ENCODE measurements at places on chromosomes 2 and 18.

DNA sequence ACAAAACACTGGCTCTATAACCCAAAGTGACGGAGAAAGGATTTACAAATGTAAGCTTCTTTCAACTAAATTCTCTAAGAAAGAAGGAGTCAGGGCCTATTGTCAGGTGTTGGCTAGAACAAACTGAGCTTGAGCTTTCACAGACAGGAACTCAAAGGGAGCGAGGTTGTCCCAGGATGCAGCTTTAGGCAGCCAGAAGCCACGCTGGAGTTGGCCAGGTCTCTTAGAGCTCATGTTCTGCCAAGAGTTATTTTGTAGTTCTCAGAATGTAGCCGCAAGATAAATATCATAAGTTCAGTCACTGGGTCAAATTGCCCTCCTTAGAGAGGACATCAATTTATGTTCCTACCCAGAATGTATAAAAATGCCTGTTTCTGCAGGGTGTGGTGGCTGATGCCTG lies 54.1 kb upstream of the GREB1L start:
- DNase-seq, result no peak

GRCh38 chr2:100683231-100683630 lies 120.4 kb downstream of the PDCL3 start:
- no peak for DNase-seq

GRCh38 chr2:16080516-16080915 lies 140.2 kb downstream of the MYCN start:
- no peak for DNase-seq

- DNase-seq, result no peak
Measured at GRCh38 chr2:22737144-22737543, 647.8 kb upstream of the KLHL29 start.

GRCh38 chr2:149329489-149330126 lies 779 bp upstream of the LYPD6 start:
- peak; percentile 80 for DNase-seq

DNA sequence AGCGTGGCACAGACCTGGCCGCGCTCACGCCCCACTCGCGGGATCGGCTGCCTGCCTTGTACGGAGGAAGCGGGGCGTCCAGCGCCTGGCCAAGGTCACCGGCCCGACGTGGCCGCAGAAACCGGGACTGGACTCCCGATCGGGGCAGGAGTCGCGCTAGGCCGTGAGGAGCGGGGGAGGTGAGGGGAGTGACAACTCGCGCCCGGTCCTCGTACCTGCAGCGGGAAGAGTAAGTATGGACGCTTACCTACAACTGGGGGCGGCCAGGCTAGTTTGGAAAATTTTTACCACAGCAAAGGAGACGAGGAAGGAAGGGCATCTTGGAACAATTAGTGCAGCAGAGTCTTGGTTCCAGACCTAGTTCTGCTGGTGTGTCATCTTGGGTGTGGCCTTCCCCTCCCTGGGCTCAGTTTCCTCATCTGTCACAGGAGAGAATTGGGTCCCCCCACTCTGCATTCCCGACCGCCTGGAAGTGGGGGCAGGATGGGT lies 693 bp downstream of the UBE2F start:
- DNase-seq, result peak; percentile 54

GRCh38 chr2:84302513-84303412 lies 156.3 kb downstream of the SUCLG1 start:
- peak; percentile 46 for DNase-seq

DNA sequence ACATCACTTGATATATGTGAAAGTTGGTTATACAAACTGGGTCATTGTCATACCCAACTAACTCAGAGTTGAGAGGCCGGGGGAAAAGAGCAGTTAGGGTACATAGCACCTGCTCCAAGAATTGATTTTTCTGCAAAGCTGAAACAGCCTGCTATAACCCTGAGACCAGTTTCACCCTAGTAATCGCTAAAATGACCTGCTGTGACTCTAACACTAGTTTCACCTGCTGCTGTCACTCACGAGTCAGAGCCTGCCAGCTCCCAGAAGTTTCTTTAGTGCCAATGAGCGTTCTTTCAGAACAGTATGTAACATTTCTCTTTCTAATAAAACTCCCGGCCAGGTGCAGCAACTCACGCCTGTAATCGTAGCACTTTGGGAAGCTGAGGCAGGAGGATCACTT lies 28.0 kb downstream of the SRSF7 start:
- no peak for DNase-seq

- no peak for DNase-seq
Measured at GRCh38 chr2:55134316-55134706, 84.1 kb upstream of the RTN4 start.

DNA sequence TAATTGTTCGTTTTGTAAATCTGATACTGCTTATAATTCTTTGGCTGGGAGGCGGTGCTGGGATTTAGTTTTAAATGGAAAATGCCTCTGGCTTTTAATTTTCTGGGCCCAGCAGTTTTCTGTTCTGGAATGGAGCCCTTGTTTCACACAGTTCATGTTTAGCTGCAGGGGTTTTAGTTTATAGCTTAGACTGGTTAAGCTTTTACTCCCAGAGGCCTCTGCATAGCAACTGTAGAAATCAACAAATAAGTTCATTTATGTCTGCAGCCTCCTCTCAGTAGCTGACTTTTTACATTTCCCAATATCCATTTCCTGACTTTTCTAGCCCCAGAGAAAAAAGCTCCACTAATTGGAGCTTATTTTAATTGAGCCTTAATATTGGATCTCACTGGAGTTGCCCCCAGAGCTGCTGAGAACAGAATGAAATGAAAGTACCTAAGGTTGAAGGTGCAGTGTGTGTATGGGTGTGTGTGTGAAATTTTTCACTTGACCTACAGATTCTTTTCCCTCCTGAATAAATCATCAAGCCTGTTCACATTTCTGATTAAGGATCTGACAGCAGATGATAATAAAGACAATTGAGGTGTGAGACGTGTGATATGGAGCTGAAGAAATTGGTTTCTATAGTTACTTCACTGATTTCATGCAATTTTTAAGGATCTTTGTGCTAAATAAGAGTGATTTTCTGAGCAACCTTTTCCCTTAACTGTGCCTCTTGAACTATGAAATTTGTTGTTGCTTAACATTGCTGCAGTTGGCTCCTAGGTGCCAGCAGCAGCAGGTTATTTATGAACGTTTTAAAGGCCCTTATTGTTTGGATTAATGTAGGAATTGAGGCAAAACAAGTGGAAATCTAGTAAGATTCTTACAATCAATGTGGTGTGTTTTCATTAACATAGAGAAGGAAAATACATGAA lies 109.6 kb downstream of the TAF4B start:
- DNase-seq, result no peak

DNA sequence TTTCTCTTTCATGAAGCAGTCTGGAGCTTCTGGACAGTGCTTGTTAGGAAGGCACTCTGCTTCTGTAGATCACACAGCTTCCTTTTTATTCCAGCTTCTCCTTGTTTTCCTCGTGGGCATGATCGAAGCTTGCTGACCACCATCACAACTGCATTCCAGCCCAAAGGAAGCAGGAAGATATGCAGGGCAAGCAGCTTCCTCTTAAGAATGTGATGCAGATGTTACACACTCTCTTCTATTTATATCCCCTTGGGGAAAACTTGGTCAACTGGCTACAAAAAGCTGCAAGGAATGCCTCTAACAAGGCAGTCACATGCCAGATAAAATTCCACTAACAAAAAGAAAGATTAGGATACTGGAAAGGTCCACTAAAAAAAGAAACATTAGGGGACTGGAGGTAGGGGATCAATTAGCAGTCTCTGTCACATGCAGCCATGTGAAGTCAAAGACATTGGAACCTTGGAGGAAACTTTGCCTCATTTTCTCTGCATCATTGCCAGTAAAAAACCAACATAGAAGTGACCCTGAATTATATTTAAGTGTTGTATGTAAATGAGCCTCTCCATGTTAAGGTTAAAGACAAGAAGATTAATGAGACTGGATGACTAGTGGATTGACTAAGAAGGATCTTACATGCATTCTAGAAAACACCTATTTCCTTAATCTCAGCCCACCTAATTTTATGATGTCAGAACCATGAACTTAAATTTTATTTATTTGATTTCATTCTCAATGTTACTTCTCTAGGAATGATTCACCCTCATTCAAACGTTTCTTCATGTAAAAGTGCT lies 98.3 kb downstream of the NAB1 start:
- DNase-seq, result no peak

DNA sequence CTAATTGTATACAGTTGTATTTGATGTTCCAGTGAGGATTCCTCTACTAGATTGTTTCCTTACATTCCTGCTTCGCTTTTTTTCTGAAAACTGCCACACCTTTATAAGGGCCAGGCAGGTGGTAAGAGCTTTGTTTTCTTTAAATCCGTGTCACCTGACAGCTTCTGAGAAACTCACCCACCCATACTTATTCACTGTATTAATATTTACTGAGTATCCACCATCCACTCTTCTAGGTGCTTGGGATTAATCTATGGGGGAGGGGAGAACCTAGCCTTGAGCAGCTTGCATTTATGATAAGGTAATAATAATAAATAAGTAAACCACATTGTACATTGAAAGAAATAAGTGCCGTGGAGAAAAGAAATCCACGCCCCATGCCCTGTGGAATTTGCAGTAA lies 174.7 kb upstream of the AGAP1 start:
- DNase-seq, result no peak

DNA sequence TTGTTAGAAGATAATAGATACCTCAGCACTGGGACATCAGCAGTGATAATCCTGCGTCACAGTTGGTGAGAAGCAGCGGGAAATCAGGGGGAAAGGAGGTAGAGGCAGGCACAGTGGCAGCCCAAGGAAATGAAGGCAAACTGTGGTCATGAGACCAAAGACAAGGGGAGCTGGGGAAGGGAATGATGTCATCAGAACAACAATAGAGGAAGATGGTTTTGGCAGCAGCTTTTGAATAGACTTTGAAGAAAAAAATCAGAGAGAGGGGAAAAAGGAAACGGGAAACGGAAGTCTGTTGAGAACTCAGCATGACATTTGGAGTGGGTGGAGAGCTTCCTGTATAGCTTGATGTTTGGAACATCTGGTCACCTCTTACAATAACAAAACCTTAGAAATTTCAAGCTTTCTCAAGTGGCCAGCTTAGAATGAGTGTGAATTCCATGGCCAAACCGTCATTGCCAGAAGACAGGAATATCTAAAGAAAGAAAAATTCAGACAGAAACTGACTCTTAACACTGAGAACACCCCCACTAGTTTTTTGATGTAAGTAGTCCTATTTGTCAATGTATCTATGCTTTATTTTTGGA lies 18.4 kb upstream of the YES1 start:
- no peak for DNase-seq

- no peak for DNase-seq
Measured at GRCh38 chr2:229287823-229288222, 16.7 kb upstream of the PID1 start.

- DNase-seq, result no peak
Measured at GRCh38 chr2:150911766-150912280, 349.8 kb downstream of the RBM43 start.

GRCh38 chr18:24976502-24976901 lies 375.5 kb downstream of the ZNF521 start:
- DNase-seq, result no peak

- DNase-seq, result no peak
Measured at GRCh38 chr2:134097740-134098139, 156.1 kb upstream of the MGAT5 start.

DNA sequence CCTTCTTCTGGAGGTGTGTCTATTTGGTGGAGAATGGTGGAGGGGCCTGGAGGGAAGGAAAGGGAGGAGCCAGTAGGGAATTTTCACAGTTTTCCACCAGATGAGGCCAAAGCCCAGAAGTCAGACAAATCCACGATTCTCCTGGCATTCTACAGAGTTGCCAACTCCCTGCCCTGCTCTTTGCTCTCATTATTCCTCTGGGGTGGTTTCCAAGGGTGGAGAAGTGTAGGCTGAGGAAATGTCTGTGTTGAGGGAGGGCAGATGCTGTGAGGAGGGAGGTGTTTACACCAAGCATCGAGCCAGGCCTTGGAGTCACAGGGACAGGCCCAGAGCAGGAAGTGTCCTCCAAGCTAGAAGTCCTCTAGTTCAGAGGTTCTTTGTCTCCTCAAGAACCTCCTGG lies 124.1 kb upstream of the LGALSL start:
- no peak for DNase-seq

- no peak for DNase-seq
Measured at GRCh38 chr18:78979730-78980278, at the start of gene SALL3. Gene SALL3, plus strand, starts transcription at chr18:78979818. Its CDS starts 457 bp downstream, at chr18:78980275.

DNA sequence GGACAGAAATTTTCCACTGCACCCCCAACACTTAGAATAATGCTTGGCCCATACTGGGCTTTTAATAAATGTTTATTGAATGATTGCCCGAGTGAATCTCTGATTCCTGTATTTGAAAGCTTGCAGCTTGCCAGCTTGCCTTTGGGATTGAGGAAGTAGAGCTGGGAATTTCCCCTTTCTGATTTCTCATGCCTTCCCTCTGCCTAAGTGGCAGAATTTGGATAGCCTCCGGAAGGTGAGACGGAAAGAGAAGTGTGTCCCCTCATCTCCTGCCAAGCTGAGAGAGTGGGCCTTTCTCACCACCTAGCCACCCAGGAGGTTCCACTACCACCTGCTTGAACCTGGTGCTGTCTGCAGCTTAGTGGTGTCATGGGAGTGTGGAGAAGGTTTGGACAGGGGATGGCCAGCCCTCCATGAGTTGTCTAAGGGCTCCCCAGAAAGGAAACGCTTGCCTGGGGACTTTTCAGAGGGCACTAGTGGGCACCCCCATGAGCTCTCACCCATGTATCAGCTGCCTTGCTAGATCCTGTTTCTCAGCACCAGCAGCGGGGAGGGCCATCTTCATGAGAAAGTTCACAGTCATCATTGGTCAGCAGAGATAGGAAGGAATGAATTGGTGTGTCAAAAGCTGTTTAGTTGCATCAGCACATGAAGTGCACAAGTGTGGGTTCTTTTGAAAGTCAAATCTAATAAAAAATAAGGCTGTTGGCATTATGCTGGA lies 8.6 kb upstream of the NCOA1 start:
- no peak for DNase-seq

GRCh38 chr18:38602341-38602740 lies 1036.7 kb upstream of the CELF4 start:
- no peak for DNase-seq

GRCh38 chr2:127302168-127302567 lies 8.2 kb upstream of the ERCC3 start:
- DNase-seq, result no peak

DNA sequence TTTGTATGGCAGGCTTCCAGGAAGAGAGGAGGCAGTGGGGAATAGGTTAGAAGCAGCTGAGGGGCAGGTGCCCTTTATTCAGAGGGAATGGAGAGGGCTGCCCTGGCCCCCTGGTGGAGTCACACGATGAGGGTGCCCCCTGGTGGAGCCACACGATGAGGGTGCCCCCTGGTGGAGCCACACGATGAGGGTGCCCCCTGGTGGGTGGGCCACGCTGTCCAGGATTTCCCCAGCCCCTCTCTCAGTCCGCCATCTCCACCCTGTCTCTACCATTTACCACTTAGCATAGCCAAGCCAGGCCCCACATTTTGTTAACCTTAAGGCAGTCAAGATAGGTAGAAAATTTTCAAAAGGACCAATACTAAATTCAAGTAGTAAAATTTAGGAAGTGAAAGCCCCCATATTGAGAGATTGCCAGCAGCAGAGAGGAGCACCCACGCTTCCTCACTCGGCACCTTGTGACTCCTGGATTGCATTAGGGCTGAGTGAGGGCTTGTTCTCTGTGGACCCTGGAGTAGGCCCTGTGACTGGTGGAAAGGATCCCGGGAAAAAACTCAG lies 10.4 kb upstream of the FAM228A start:
- DNase-seq, result peak; percentile 55
